ENCODE measurements at places on chromosomes 3 and 15.

DNA sequence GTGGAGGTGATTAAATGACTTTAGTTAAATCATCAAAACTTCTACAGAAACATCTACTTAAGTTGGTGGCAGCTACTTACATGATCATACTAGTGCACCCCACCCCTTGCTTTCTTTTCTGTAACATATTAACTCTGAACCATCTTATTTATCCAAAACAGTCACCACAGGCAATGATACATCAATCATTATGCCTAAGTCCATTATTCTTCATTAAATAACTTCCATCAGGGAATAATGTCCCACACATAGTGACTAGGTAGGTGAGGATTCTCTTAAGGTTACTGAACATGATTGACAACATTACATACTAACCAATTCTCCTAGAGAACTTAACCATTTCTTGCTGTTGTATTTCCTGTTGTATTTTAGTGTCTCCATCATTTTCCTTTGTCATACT, 210.2 kb downstream of the NR1D2 start:
- DNase-seq = no peak

- no peak for DNase-seq
These were observed 230.6 kb upstream of the CTNNB1 start for GRCh38 chr3:40968666-40969065.

GRCh38 chr15:57573151-57573550, 18.6 kb upstream of the MYZAP start:
- no peak for DNase-seq

GRCh38 chr3:11514191-11514821, 129.4 kb downstream of the VGLL4 start:
- no peak for DNase-seq

- no peak for DNase-seq
These were observed 967.7 kb downstream of the AGBL1 start for GRCh38 chr15:87047203-87047965.

- DNase-seq = no peak
These were observed 46.9 kb upstream of the COL6A6 start for GRCh38 chr3:130470126-130470525.

- no peak for DNase-seq
These were observed 14.1 kb upstream of the SLC35G2 start for GRCh38 chr3:136804813-136805212.

DNA sequence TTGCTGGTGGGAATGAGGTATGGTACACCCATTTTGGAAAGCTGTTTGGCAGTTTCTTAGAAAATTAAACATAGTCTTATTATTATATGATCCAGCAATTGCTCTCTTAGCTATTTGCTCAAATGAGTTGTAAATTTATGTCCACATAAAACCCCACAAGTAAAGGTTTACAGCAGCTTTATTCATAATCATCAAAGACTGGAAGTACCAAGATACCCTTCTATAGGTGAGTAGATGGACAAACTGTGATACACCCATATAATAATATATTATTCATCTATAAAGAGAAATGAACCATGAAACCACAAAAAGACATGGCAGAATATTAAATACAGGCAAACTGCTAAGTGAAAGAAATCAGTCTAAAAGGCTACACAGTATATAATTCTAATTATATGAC, 344.7 kb upstream of the CDIN1 start:
- DNase-seq = no peak

- no peak for DNase-seq
These were observed 1.6 kb upstream of the MAN2C1 start for GRCh38 chr15:75369897-75370581.

DNA sequence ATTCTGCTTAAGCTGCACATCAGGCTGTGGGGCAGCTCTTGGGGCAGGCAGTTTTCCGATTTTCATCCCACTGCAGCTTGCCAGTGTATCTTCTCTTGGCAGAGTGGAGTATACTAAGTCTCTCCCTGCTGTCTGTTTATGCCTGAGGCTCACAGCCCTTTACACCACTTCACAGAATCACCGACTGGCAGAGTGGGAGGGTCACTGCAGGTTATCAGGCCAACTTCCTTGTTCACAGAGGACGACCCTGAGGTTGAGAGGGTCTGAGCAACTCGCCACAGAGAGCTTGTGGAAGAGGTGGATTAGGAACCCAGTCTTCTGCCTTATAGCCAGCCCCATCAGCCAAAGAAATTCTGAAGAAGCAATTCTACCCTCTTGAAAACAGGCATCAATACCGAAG, 30.9 kb downstream of the KIF9 start:
- DNase-seq = no peak

- DNase-seq = no peak
These were observed 11.6 kb upstream of the HGD start for GRCh38 chr3:120693439-120694171.

DNA sequence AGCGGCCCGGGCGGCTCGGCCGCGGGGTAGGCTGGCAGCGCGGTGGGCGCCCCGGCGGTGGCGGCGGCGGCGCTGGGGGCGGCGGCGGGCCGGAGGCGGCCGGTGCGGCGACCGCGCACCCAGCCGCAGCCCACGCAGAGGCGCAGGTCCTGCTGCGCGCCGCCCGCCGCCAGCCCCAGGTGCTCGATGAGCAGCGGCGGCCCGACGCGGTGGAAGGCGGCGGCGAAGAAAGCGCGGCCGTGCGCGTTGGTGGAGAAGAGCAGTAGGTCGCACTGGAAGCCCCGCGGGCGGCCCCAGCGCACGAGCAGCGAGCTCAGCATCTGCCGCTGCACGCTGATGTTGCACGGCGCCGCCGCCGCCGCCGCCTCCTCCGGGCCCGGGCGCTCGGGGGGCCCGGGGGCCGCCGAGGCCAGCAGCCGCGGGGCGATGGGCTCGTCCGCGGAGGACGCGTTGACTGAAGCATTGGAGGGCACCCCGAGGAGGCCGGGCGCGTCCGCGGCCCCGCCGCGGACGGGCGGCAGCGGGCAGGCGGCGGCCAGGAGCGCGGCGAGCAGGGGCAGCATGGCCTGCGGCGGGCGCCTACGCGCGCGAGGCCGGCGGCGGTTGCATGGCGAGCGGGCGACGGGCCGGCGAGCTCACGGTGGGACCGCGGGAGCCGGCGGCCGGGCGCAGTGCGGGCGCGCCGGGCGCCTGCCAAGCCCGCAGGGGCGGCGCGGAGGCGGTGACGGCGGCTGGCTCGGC, 452 bp downstream of the TMEM158 start:
- DNase-seq = peak; percentile 40

GRCh38 chr3:124227150-124227630, 235.3 kb upstream of the ROPN1 start:
- no peak for DNase-seq

DNA sequence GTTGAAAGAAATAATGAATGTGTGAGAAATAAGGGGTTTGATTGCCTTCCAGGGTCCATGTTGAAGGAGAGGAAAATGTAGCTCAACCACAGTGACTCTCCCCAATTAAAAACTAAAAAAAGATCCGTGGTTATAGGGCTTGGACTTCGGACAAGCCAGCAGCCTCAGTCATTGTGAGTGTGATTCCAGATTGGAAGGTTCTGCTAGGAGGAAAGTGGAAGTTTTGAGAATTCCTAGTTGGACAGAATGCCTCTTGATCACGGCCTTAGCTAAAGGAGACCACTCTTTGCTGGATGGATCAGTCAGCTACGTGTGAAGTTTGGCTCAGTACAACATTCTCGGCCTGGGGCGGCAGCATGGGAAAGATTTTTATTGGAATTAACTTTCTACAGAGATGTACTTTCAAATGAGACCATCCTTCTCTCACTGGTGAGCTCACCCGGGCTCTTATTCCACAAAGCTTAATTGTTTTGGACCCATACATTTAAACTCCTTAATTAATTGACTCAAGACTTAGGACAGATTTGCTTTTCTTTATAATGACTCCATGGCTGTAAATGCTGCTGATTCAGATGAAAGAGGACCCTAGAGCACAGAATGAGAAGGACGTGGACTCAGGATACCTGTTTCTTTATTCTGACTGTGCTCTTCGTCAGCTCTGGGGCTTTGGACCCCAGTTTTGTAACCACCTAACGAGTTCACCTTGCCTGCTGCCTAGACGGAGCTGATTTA, 27.5 kb downstream of the FLNB start:
- no peak for DNase-seq

DNA sequence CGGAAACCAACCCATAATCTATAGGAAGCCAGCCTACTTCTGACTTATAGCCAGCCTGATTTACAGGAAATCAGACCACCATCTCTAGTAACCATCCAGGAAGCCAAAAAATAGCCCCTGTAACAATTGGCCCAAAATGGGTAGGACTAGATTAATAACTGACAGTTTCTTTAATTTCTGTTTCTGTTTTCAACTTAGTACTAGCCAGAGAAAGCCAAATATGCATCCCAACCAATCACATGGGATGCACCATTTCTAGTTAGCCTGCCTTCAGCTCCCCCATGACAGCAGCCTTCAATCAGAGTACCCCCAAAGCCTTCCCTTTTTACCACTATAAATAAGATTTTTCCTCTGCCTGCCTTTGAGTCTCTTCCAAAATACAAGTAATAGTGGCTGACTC, 239.1 kb upstream of the GADL1 start:
- DNase-seq = no peak

DNA sequence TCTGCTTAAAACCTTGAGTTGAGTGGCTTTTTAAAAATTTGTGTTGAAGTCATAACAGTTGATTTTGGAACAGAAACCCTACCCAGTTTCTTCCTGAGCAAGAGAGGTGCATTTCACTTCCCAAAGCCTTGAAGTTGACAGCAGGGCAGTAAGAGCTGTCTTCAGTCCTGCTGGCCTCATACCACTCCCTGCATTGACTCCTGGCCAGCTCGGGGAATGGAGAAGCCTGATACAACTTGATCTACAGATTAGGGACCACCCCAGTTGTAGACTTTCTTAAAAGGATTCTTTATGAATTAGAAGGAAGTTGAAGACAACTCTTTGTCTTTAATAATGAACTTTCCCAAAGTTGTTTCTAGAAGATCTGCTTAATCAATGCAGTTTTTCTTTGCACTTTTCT, 90.6 kb upstream of the FLNB start:
- no peak for DNase-seq

DNA sequence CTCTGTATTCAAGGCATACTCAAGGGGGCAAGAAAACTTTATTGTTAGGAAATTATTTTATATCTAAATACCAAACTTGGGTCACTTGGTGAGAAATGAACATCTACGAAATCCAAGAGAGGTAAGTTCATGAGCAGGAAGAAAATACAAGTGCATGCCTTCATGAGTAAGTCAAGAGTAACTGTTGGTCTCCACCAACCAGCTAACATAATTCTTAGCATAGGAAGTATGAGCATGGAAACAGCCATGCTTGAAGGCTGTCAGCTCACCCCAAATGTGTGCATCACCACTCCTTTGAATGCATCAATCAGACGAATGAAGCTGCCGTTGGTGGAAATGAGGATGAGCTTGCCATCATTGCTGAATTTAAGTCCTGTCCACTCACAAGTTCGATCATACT, 13.9 kb downstream of the PPM1M start:
- no peak for DNase-seq

DNA sequence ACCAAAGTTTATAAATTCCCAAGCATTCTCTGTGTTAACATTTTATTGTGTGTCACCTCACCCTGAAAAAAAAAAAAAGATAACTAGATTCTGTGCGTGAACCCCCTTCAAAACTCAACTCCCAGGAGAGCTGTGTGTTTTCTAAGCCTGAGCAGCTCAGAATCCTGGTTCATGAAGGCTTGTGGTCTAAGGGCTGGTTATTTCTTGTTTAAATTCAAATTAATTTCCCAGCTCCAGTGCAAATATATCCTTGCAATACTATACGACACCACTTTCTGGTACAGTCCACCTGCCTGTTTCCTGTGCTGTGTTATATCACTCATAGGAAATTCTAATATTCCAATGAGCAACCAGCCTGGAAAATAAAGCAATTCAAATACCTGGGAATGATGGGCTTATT, 23.4 kb upstream of the MYZAP start:
- DNase-seq = no peak

- no peak for DNase-seq
These were observed 763 bp downstream of the KBTBD8 start for GRCh38 chr3:66998904-66999235.

- DNase-seq = no peak
These were observed 295.5 kb downstream of the PLOD2 start for GRCh38 chr3:145865399-145866018.

- DNase-seq = no peak
These were observed 5.0 kb upstream of the SKOR1 start for GRCh38 chr15:67820122-67820991.

- DNase-seq = no peak
These were observed 13.5 kb downstream of the PTPRG start for GRCh38 chr3:61574854-61575253.

All from germinal center (tissue), 1 donor.